K562 (cell line): ENCODE measurements at places on chromosomes 11 and 22. TPM values are rescaled to one million over a fixed set of nuclear protein-coding genes. Genes with fewer than 3 reads are reported as not detected.

HTATIP2 gene
- total RNA-seq, result 45.7 and 48.3 TPM in 2 replicates

UPK3A gene
- total RNA-seq, result not detected in 2 replicates

CHRDL2 gene
- 0.20 TPM in 1 of 2 replicates, not detected in the other for total RNA-seq

PVALB gene
- not detected in 2 replicates for total RNA-seq

DNA sequence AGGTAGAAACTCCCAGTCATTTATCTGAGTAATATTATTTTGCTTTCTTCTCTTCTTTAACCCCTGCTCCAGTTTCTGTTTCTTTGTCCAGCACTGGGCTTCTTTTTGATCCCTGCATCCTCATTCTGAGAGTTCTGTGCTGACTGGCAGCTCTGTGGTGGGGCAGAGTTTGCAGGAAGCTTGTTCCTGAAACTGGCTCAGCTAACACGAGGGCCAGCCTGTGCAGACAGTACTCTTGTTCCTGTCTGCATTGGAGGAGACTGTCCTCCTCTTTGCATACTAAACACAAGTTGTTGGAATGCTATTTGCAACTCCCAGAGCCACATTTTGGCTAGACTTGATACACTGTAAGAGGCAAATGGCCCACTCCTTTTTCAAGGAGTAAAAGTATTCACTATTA lies 93.1 kb upstream of the HORMAD2 start:
- no peaks in the 10 kb centered on the region for H3K4me1 ChIP-seq
- H3K27me3 ChIP-seq, result no peaks in the 10 kb centered on the region
- no peak for DNase-seq

GRCh38 chr11:71193431-71193830 lies 58.9 kb downstream of the SHANK2 start:
- no peaks in the 10 kb centered on the region for H3K4me1 ChIP-seq
- DNase-seq, result no peak
- H3K4me3 ChIP-seq, result no peak overlapping the region
- no peaks in the 10 kb centered on the region for H3K36me3 ChIP-seq

DNA sequence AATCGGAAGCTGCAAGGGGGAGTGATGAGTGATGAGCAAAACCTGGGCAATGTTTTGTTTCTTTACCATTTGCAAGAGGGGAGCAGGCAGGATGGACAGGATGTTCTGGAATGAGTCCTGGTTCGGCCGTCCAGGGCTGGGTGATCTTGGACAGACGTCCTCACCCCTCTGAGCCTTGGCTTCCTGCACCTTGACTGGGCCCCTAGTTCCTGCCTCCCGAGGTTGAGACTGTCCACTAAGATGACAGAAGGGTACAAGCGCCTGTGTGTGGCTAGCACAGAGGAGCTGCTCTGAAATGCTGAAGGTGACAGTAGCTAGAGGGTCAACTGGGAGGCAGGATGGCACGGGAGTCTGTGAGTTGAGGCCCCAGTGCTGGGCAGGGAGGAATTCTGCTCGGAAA lies 306.2 kb downstream of the MN1 start:
- H3K4me1 ChIP-seq, result no peaks in the 10 kb centered on the region
- no peak overlapping the region for H3K27ac ChIP-seq
- no peak overlapping the region for H3K4me3 ChIP-seq
- no peaks in the 10 kb centered on the region for H3K36me3 ChIP-seq

DNA sequence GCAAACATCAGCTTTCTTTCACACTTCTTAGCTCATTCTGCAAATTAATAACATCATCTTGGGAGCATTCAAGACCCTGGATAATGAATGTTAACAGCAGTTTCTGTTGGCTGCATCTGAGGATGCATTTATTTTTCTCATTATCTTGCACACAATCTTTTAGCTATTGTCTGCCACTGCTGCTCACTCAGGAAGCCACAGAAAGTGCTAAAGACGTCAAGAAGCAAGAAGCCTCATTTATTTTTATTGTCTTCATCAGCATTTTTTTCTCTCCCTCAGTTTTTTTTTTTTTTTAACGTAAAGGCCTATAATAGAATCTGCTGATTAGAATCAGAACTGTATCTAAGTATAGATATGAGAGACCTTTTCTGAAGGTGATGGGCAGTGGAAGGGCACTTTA lies 1339.4 kb downstream of the FAM181B start:
- H3K4me1 ChIP-seq, result no peaks in the 10 kb centered on the region
- no peaks in the 10 kb centered on the region for H3K27me3 ChIP-seq
- no peak overlapping the region for H3K4me3 ChIP-seq
- no peak overlapping the region for H3K27ac ChIP-seq
- H3K36me3 ChIP-seq, result no peaks in the 10 kb centered on the region

DNA sequence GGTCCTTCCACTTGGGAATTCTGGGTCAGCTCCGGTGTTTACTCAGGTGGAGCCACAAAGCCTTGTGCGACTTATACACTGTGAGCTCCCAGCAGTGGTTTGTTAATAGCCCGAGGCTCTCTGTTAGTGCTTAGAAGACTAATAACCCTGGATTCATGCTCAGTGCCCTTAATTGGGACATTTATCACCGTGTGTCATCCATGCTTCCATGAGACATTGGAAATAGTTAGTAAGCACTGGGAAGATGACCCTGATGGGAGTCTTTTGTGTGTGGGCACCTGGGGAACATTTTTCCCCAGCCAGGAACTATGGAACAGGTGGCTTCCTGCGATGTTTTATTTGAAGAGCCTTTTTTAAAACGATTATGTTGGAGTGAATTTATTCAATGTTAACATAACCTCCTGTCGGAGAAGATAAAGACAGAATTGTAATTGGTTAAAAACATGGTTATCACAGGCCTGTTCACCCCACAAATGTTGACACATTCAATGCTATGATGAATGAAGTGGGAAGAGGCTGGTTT lies 188.9 kb downstream of the MYO18B start:
- H3K36me3 ChIP-seq, result no peaks in the 10 kb centered on the region
- no peaks in the 10 kb centered on the region for H3K27me3 ChIP-seq
- no peaks in the 10 kb centered on the region; the same call in 1 of the 2 replicates for H3K4me1 ChIP-seq
- no peak overlapping the region for H3K27ac ChIP-seq
- H3K4me3 ChIP-seq, result no peak overlapping the region
- DNase-seq, result no peak

DNA sequence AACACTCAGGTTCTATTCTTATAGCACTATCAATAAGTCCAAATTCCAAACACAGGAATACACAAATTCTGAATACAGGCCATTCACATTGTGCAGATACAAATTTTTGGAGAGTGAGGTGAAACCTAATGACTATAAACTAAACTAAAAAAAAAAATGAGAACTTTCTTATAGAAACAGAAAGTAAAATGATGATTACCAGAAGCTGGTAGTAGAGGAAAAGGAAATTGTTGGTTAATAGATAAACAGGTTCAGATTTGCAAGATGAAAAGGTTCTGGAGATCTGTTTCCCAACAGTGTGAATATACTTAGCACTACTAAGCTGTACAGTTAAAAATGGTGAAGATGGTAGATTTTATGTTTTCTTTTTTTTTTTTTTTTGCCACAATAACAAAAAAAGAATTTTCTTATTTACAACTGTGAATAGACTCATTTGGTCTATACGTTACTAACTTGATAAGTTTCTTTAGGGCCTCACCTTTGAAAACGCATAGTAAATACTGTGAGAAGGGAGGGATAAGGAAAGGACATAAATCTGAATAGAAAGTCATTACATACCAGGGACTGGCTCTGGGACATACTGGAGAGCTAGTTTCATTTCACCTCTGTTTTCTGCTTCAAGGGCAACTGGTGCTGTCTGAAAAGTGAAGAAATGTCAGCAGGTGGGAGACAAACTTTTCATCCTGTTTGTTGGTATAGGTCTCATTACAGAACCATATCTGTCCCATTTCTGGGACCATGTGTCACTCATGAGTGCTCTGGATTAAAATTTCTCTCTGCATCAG lies 14.2 kb upstream of the CCDC89 start:
- H3K27ac ChIP-seq, result no peak overlapping the region
- no peak overlapping the region for H3K4me3 ChIP-seq
- no peaks in the 10 kb centered on the region for H3K27me3 ChIP-seq
- no peaks in the 10 kb centered on the region for H3K4me1 ChIP-seq
- DNase-seq, result no peak

GRCh38 chr11:6864438-6864837 lies 1.6 kb downstream of the OR10A2 start:
- H3K36me3 ChIP-seq, result no peaks in the 10 kb centered on the region
- H3K27ac ChIP-seq, result no peak overlapping the region
- H3K4me3 ChIP-seq, result no peak overlapping the region
- no peak for DNase-seq
- no peaks in the 10 kb centered on the region for H3K27me3 ChIP-seq
- H3K4me1 ChIP-seq, result no peaks in the 10 kb centered on the region

DNA sequence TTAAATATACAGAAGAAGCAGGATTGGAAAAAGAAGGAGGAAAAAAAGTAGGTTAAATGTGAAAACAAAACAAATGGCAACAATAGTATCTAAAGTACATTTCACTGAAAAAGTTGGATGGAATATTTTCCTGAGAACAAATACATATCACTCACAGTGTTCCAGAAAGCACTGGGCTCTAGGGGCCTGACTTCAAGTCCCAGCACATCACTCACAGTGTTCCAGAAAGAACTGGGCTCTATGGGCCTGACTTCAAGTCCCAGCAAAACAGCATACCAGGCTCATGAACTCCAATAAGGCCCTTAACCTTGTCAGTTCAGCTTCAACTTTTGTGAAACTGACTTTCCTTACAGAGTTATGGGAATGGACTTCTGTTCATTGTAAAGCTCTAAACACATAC lies 46.0 kb upstream of the CCDC34 start:
- no peaks in the 10 kb centered on the region for H3K27me3 ChIP-seq
- no peak overlapping the region for H3K4me3 ChIP-seq
- H3K27ac ChIP-seq, result no peak overlapping the region

DNA sequence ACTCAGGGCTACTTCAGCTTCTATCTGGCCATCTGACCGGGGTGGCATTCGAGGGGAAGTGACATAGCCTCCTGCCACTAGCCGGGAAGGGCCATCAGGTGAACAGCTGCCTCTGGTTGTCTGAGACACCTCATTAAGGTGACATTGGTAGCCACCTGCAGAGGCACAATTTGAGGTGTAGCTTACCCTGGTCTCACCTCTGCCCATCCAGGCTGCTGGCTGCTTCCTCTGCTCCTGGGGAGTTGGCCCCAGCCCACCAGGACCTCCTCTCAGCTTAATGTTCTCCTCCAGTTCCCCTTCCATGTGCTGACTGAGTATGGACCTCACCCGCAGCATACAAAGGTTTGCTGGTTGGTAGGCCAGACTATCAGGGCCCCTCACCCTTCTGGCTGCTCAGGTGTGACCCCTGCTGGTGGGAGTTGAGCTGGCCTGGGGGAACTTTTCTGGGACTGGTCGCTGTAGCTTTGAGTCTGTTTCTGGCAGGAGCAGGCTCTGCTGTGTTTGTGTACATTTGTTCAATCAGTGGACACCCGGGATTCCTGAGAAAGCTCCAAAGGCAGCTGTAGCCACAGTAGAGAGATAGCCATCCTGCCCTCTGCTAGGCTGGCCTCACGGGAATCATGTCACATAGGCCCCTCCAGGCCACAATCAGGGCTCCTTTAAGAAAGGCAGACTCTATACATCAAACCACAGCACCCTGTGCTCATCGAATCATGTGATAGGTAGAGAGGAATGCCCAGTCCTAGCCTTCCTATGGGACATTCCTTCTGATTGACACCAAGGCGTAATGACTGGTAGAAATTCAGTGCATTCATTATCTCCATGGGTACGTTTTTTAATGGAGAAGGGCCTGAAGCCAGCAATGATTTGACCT lies 295.1 kb upstream of the PLET1 start:
- peaks cover 10% of the 10 kb centered on the region; the same call in 1 of the 3 replicates for H3K27me3 ChIP-seq
- H3K27ac ChIP-seq, result no peak overlapping the region
- H3K36me3 ChIP-seq, result no peaks in the 10 kb centered on the region
- H3K4me1 ChIP-seq, result no peaks in the 10 kb centered on the region
- no peak overlapping the region for H3K4me3 ChIP-seq

GRCh38 chr11:44746894-44747293 lies 20.1 kb downstream of the TSPAN18 start:
- peaks cover 62% of the 10 kb centered on the region for H3K27me3 ChIP-seq
- no peak overlapping the region for H3K4me3 ChIP-seq
- DNase-seq, result no peak
- no peaks in the 10 kb centered on the region for H3K4me1 ChIP-seq

GRCh38 chr11:9574622-9575259 lies 1.3 kb downstream of the WEE1 start:
- H3K27me3 ChIP-seq, result no peaks in the 10 kb centered on the region
- peak overlapping the region; percentile 92 for H3K4me3 ChIP-seq
- H3K36me3 ChIP-seq, result peaks cover 47% of the 10 kb centered on the region
- H3K27ac ChIP-seq, result peak overlapping the region; percentile 98
- H3K4me1 ChIP-seq, result peaks cover 24% of the 10 kb centered on the region; the same call in 2 of the 3 replicates
- peak; percentile 20 for DNase-seq

DNA sequence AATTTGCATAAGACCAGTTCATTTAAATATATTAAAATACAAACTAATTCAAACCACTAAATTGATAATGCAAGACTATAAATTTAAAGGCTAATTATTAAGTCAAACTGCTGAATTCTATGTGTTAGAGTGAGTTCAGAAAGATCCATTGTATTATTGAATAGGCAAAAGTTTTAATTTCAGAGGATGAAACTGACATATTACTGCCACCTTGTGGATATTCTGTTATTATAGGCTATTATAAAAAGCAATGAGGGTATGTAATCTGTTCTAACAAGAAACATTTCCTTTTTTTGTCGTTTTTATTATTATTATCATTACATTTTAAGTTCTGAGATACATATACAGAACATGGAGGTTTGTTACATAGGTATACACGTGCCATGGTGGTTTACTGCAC lies 20.9 kb upstream of the NAALAD2 start:
- no peaks in the 10 kb centered on the region for H3K27me3 ChIP-seq
- no peak overlapping the region for H3K4me3 ChIP-seq
- no peaks in the 10 kb centered on the region for H3K36me3 ChIP-seq

GRCh38 chr22:30909306-30909705 lies 59.3 kb downstream of the MORC2 start:
- H3K4me3 ChIP-seq, result no peak overlapping the region
- no peak overlapping the region for H3K27ac ChIP-seq
- no peak for DNase-seq
- H3K27me3 ChIP-seq, result no peaks in the 10 kb centered on the region
- H3K36me3 ChIP-seq, result no peaks in the 10 kb centered on the region

DNA sequence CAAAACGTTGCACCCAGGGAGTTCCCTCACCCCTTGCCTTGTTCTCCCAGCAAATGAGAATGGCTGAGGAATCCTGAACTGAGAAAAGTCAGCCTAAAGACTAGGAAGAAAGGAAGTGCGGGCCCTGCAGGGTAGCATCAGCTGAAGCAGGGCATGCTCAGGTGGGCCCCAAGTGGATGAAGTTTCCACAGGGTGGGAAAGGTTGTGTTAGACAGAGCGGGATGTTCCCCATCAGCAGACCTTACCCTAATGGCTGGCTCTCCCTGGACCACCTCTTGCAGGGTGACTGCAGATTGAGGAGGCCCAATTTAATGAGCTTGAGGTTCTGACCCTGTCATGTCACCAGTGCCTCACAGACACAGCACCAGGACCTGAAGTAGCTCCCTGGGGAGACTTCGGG lies 81.5 kb upstream of the MYOD1 start:
- peaks cover 4% of the 10 kb centered on the region; the same call in 1 of the 3 replicates for H3K27me3 ChIP-seq
- H3K4me3 ChIP-seq, result no peak overlapping the region
